ENCODE measurements at places on chromosomes 11 and 22.

DNA sequence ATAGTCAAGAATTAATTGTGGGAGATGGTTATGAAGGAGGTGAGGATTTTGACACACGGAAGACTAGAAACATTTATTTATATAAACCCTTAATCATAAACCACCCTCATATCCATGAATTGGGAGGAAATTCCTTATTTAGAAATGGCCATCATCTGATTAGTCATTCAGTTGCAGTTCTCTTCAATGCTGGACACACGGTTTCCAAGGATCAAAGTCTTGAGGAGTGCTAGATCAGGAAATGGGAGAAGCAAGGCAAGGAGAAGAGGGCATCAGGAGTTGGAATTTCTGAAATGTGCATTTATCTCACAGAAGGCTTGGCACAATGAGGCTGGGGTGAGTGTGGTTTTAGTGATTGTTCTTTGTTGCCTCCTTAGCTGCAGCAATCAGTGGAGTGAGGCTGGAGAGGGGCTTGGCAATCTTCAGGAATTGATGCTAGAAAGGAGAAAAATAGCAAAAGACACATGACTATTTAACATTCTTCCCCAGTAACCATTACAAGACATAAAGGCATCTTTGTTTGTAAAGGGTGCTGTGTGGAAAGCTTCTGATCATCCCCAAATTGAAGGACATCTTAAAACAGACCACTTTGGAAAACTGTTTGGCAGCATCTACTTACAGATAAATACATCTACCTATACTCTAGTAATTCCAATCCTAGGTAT is 21.6 kb upstream of the GDPD4 start:
- DNase-seq, result no peak

GRCh38 chr11:102459393-102459792 is 6.8 kb upstream of the TMEM123 start:
- DNase-seq, result no peak

DNA sequence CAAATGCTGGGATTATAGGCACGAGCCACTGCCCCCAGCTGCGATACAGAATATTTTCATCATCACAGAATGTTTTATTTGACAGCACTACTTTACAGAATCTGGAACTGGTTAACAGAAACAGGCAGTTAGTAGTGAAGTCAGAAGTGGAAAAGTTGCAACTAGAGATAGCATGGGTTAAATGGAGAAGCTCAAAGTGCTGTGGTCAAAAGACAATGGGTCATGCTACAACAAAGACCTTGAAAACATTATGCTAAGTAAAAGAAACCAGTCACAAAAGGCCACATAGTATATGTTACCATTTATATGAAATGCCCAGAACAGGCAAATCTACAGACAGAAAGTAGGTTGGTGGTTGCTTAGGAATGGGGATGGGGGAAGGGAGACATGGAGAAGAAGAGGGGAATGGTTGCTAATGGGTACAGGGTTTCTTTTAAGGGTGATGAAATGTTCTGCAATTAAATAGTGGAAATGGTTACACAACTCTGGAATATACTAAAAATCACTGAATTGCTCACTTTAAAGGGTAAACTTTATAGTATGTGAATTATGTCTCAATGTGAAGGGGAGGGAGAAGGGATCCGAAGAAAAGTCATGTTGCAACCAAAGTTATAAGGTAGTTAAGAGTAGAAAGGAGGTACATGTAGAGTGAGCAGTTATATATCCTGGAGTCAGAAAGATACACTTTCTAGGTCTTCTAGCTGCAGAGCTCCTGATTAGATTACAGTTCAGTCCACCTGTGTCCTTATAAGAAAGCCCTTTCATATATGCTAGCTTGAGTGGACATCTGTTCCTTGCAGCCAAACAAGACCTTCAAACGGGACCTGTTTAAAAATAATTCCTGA is 46.3 kb upstream of the RAPSN start:
- no peak for DNase-seq

- DNase-seq, result no peak
These were observed 439.6 kb upstream of the CCDC90B start for GRCh38 chr11:83725728-83726127.

DNA sequence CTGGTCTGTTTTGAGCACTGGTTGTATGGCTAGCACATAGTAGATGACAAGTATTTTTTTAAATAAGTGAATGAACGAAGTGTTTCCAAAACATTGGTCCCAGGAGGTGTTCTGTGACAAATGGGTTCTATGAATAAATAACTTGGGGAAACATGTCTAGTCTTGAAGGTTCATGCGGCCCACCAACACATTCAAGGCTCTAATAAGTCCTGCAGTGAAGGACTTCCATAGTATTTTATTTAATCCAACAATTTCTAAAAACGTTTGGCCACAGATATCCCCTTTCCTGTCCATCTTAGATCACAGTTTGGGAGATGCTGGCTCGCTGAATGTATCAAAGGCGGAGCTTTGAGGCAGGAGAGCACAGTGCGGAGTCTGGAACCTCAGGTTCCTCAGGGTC is 22.5 kb downstream of the PARVG start:
- DNase-seq, result no peak

- no peak for DNase-seq
These were observed 331.1 kb upstream of the NARS2 start for GRCh38 chr11:78905756-78906155.
